ENCODE measurements at places on chromosomes 6 and 20.

GRCh38 chr6:25971187-25971821 is 8.7 kb downstream of the TRIM38 start:
- no peak for DNase-seq

DNA sequence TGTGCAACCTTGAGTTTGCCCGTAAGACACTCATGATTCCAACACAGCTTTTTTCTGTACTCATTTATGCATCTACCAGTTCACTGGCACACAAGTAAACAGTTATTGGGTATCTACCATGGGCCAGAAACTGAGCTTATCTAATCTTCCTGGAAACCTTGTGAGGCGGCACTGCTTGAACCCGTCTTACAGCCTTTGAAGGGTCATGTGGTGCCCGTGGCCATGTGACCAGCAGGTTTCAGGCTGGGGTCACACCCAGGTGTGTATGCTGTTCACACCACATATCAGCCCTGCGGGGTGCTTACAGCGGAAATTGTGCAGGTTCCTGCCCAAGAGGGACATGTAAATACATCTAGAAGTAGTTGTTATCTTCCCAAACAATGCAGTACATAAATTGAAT is 6.1 kb downstream of the THBD start:
- DNase-seq = no peak

DNA sequence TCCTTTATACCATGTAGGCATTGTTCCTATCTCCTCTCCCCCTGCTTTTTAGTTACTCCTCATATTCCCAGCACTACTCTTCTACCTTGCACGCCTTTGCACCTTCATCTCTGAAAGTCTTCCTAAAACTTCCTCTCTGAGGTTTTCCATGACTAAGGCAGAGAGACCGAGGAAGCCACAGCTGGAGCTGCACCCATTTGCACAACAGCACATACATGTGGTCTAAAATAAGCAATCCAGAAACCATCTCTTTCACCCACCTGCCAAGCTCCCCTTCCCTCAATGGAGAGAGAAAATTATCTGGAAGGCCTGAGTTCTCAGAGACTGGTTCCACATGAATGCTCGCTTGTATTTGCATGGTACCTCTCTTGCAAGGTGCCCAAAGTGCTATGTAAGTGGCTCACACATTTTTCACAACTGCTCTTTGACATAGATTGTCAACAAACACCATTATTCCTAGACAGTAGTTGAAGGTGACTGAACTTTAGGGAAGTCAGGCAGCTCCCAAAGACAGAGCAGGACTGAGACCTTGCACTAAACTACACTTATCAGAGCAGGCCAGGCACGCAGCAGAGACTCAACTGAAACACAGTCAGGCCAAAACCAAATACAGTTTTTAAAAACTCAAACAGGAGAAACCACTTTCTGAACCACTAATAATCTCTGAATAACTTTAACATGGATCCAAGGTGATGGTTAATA is 313.2 kb downstream of the TFAP2A start:
- DNase-seq = no peak

DNA sequence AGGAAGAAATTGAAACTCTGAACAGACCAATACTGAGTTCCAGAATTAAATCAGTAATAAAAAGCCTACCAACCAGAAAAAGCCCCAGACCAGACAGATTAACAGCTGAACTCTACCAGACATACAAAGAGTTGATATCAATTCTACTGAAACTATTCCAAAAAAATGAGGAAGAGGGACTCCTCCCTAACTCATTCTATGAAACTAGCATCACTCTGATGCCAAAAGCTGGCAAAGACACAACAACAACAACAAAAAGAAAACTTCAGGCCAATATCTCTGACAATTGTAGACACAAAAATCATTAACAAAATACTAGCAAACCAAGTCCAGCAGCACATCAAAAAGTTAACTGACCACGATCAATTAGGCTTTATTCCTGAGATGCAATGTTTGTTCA is 246.0 kb upstream of the RUNX2 start:
- no peak for DNase-seq

GRCh38 chr6:94414041-94414440 is 994.7 kb upstream of the EPHA7 start:
- no peak for DNase-seq

- no peak for DNase-seq
These were observed 36.1 kb downstream of the CTNNBL1 start for GRCh38 chr20:37729909-37730308.

GRCh38 chr6:26389349-26389894 is 6.5 kb downstream of the BTN2A2 start:
- no peak for DNase-seq

DNA sequence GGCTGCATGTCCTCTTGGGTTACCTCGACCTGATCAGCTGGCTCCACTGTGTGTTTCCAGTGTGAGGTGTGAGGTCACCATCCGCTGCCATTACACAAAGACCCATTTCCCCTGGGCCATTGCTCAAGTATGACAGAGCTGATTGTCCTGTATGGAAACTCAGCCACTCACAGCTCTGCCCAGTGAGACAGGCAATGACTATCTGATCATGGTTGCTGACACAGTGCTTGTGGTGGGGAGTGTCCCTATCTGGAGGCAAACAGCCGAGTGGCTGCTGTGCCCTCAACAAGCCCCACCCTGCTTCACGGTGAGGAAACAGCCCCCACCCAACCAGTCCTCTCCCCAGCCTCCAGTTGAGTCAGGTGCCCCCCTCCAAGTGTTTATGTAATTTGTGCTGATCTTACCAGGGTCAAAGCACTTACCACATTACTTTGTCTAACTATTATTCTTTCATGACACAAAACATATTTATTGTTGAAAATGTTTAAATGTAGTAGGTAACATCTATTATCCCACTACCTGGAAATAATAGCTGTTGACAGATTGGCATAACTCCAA is 11.7 kb upstream of the MAPK13 start:
- no peak for DNase-seq

- no peak for DNase-seq
These were observed 509.3 kb upstream of the MAN1A1 start for GRCh38 chr6:119858901-119859300.
